ENCODE measurements at places on chromosomes 4 and X.

GRCh38 chr4:78591404-78591803 is 39.8 kb downstream of the ANXA3 start:
- no peak for DNase-seq

DNA sequence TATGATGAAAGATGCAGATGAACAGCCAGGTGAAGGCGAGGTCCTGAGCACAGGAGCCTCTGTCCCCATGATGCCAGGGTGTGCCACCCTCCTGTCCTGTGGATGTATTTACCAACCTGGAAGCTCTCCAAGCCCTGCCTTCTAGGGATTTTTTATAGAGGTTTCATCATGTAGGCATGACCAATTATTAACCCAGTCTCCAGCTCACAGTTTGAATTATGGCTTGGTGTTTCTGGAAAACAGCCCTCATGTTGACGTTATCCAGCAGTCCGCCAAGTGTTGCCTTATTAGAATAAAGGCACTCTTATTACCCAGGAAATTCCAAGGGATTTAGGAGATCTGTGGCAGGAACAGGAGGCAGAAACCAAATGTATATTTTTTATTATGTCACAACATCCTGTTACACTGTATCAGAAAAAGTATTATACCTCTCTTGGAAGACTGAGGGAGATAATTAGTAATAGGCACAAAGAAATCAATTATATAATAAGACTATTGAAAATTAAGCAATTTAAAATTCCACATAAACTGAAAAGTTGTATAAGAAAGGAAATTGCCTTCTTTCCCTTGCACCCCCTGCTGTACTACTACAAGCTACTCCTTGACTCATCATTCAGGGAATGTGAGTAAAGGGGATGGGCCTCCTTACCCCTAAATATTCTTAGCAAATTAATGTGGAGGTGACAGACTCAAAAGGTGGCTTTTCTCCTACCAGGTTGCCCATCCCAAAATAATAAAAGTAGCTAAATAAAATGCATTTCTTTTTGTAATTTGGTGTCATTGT is 129.6 kb downstream of the ZNF330 start:
- no peak for DNase-seq

DNA sequence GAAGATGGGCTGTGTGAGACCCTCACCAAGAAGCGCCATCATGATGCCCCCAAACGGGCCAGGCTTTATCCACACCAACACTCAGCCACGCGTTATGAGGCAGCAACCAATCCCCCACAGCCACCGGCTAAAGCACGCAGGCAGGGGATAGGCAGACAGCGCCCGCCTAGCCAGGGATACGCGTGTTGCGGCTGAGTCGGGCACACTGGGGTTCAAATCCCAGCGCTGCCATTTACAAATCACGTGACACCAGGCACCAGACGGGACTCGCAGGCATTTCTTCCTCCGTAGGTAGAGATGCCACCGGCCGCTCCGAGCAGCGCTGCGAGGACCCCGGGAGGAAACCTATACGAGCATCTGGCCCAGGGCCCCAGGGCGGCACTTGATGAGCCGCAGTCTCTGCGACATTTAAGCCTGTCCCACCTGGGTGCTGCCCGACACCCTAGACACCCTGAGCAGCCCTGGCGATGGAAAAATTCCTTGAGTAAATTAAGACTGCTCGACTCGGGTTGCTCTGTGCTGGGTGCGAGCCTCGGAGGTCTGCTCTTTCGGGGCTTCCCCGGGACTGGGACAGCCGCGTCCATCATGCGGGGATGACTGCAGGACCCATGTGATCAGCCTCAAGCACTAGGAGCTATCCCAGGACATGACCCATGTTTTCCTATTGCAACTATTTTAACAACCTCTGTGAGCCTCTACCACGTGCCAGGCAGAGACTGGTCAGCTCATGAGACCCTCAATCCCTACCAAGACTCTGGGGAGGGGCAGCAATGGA is 6.3 kb downstream of the ABLIM2 start:
- no peak for DNase-seq

- DNase-seq: no peak
Measured at GRCh38 chr4:6854098-6854744, 55.4 kb upstream of the TBC1D14 start.

GRCh38 chr4:162450531-162451035 is 286.8 kb upstream of the FSTL5 start:
- no peak for DNase-seq

DNA sequence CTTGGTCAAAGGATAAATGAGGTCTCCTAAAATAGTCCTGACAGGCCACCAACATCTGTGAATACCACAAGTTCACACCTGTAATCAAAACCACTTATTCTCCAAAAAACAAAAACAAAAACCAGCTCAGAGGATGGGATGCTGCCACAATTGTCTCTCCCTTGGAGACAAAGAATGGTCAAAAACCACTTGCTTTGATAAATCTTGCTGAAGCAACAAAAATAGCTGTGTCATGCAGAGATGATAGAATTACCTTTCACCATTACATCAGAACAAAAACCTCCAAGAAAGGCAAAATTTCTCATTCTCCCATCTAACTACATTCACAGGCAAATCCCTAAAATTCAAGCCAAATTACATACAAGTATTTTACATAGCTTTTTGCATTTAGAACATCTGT is 180.4 kb downstream of the MAML3 start:
- DNase-seq: no peak

DNA sequence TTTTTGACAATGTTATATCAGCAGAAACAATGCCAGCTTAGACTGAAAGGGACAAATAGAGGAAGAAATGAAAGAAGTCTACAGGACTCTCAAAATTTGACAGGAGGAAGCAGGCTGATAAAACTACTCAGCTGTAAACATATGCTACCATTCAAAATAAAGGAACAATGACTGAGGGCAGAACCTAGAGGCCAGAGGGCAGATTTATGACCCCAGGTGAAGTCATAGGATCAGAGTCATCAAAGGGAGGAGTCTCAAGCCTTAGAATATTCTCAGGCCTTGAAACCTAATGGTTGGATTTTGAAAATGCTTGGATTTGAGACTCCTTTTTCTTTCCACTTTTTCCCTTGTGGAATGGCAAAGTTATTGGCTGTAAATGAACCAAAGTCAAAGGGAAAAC is 17.0 kb upstream of the SYTL5 start:
- DNase-seq: no peak

- no peak for DNase-seq
Measured at GRCh38 chr4:44736900-44737299, 10.5 kb upstream of the GNPDA2 start.

DNA sequence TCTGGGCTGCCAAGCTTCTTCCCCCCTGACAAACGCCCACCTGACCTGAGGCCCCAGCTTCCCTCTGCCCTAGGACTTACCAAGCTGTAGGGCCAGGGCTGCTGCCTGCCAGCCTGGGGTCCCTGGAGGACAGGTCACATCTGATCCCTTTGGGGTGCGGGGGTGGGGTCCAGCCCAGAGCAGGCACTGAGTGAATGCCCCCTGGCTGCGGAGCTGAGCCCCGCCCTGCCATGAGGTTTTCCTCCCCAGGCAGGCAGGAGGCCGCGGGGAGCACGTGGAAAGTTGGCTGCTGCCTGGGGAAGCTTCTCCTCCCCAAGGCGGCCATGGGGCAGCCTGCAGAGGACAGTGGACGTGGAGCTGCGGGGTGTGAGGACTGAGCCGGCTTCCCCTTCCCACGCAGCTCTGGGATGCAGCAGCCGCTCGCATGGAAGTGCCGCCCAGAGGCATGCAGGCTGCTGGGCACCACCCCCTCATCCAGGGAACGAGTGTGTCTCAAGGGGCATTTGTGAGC is 37.0 kb downstream of the HTRA3 start:
- DNase-seq: no peak

DNA sequence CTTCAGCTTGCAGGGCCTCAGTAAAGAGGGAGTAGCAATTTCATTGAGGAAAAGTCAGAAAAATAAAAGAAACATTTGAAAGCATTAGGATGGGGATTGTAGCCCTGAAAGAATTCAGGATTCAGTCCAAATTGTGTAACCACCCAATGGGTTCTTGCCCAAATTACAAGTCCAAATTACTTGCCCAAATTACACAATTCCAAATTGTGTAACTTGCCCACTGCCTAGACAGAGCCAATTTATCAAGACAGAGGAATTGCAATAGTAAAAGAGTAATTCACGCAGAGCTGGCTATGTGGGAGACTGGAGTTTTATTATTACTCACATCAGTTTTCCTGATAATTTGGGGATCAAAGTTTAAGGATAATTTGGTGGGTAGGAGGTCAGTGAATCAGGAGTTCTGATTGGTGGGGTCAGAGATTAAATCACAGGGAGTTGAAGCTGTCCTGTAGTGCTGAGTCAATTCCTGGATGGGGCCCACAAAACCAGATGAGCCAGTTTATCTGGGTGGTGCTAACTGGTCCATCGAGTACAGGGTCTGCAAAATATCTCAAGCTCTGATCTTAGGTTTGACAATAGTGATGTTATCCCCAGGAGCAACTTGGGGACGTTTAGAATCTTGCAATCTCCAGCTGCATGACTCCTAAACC is 18.1 kb upstream of the PAGE5 start:
- DNase-seq: no peak

- DNase-seq: no peak
Measured at GRCh38 chr4:118280501-118281218, 72.1 kb downstream of the PRSS12 start.

DNA sequence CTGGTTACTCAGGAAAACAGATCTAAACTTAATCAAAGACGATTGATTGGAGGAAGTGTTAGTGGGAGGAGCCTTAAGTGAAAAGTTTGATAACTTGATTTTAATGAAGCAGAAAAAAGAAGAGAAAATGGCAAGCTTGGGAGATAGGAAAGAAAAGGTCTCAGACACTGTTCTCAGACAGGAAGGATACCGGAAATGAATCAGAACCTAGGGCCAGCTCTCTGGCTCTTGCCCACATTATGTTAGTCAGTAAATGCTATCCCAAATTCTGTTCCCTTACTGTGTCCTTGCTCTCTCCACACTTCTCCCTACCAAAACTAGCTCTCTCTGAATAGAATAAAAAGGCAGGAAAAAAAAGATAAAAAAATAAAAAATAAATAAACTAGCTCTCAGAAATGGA is 48.6 kb upstream of the TMEM164 start:
- DNase-seq: no peak

Data from T-helper 2 cell treated with Interferon-gamma antibody and Interleukin-4, amounts not matched to agents 5 μg/mL and 100 μg/mL, for 36 hours (primary cell).